ENCODE measurements at places on chromosomes 12 and 14. TPM values are rescaled to one million over a fixed set of nuclear protein-coding genes. Genes with fewer than 3 reads are reported as not detected.

The HCAR3 gene
- total RNA-seq: not detected

The ACVRL1 gene
- not detected for total RNA-seq

The NKX2-1 gene
- not detected for total RNA-seq

The B3GNT4 gene
- 1.4 TPM for total RNA-seq

The BRAP gene
- total RNA-seq: 20.6 TPM

The CD69 gene
- total RNA-seq: 746 TPM

The KCNH3 gene
- total RNA-seq: 8.0 TPM

The E2F7 gene
- 0.20 TPM for total RNA-seq

The LBHD2 gene
- total RNA-seq: not detected

- no peaks in the 10 kb centered on the region for H3K36me3 ChIP-seq
- H3K4me3 ChIP-seq: no peak overlapping the region
- no peaks in the 10 kb centered on the region for H3K4me1 ChIP-seq
- DNase-seq: no peak
- no peak overlapping the region for H3K27ac ChIP-seq
These were observed 390.6 kb downstream of the PRKD1 start for GRCh38 chr14:29536886-29537511.

DNA sequence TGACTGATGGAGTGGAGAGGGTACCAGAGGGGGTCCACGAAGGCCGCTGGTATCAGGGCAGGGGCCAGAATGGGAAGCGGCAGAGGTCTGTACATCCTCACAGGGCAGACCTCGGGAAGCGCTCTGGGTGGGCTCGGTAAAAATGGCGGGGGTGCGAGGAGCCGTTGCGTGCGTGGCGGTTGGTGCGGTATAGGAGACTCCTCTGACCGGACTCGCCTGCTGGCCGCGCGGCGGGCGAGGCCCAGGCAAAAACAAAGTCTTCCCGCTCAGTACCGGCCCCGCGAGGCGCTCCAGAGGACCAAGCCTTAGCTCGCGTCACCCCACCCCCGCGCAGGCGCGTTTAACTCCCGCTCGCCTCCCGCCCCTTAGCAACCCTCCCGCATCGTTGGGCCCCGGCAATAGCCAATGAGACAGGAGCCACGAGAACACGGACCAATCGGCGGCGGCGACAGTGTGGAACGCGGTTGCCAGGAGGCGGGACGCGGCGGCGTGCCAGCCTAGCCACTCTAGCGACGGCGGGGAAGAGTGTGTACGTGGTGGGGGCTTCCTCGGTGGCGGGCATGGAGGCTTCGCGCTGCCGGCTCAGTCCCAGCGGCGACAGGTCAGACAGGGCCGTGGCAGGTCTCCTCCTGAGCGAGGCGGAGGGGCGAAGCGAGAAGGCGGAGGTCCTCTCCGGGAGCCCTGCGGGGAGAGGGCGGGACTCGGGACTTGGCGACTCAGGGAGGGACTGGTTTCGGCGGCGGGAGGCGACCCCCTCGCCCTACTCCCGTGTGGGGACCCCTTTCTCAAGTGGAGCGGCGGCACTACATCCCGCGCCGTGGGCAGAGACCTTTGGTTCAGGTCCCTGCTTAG, at the start of gene TULP3:
TULP3 (plus strand) TSS at position 504 of the 852 bp plus-strand sequence; CDS start at position 561, 57 bp downstream.
- H3K4me1 ChIP-seq: peaks cover 17% of the 10 kb centered on the region
- H3K27ac ChIP-seq: peak within 1 kb of the TSS; percentile 70
- peaks cover 3% of the 10 kb centered on the region for H3K36me3 ChIP-seq
- peak; percentile 97 for DNase-seq
- no peaks in the 10 kb centered on the region for H3K27me3 ChIP-seq
- H3K4me3 ChIP-seq: peak within 1 kb of the TSS; percentile 88

- H3K36me3 ChIP-seq: no peaks in the 10 kb centered on the region
- H3K27ac ChIP-seq: no peak overlapping the region
- H3K4me3 ChIP-seq: no peak overlapping the region
- peaks cover 5% of the 10 kb centered on the region for H3K4me1 ChIP-seq
- H3K27me3 ChIP-seq: peaks cover 64% of the 10 kb centered on the region
These were observed 4.1 kb downstream of the SIX6 start for GRCh38 chr14:60512973-60513571.

- no peaks in the 10 kb centered on the region for H3K27me3 ChIP-seq
- H3K27ac ChIP-seq: peak overlapping the region; percentile 70
- no peak for DNase-seq
- peaks cover 71% of the 10 kb centered on the region for H3K4me1 ChIP-seq
These were observed 63.8 kb downstream of the RIN3 start for GRCh38 chr14:92577321-92577742.

DNA sequence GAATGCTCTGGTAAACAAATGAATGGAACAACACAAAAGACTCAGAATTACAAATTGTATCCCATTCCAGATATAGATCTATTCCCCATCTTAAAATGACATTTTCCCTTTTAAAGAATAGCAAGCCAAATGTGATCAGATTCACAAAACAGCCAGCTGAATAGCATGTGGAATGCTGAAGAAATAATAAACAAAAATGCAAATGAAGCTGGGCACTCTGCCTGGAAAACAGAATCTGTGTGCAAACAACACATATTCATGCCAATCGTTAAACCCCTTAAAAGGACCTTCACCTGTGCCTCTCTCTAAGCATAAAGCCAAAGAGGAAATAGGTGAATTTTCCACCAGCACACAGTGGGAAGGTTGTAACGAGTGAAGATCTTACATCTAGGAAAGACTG, 67.9 kb upstream of the PDZRN4 start:
- no peaks in the 10 kb centered on the region for H3K36me3 ChIP-seq
- H3K27me3 ChIP-seq: no peaks in the 10 kb centered on the region
- H3K4me1 ChIP-seq: no peaks in the 10 kb centered on the region
- no peak overlapping the region for H3K27ac ChIP-seq
- DNase-seq: no peak

GRCh38 chr12:130223767-130224244, 61.5 kb downstream of the FZD10 start:
- no peaks in the 10 kb centered on the region for H3K4me1 ChIP-seq
- H3K36me3 ChIP-seq: no peaks in the 10 kb centered on the region
- H3K4me3 ChIP-seq: no peak overlapping the region
- no peak overlapping the region for H3K27ac ChIP-seq

- H3K27me3 ChIP-seq: no peaks in the 10 kb centered on the region
- H3K27ac ChIP-seq: no peak overlapping the region
- no peaks in the 10 kb centered on the region for H3K36me3 ChIP-seq
- no peak overlapping the region for H3K4me3 ChIP-seq
These were observed 46.6 kb downstream of the CFAP251 start for GRCh38 chr12:121964813-121965643.

GRCh38 chr12:52498946-52499345, 5.9 kb upstream of the KRT6A start:
- no peak overlapping the region for H3K4me3 ChIP-seq
- peaks cover 6% of the 10 kb centered on the region for H3K27me3 ChIP-seq
- DNase-seq: no peak
- no peaks in the 10 kb centered on the region for H3K36me3 ChIP-seq

GRCh38 chr12:69042970-69043369, 110.0 kb upstream of the CPM start:
- H3K27me3 ChIP-seq: peaks cover 4% of the 10 kb centered on the region
- DNase-seq: no peak
- no peak overlapping the region for H3K4me3 ChIP-seq
- H3K36me3 ChIP-seq: no peaks in the 10 kb centered on the region

GRCh38 chr12:11859705-11860425, 210.4 kb downstream of the ETV6 start:
- peaks cover 6% of the 10 kb centered on the region for H3K4me1 ChIP-seq
- H3K27me3 ChIP-seq: no peaks in the 10 kb centered on the region
- H3K36me3 ChIP-seq: no peaks in the 10 kb centered on the region
- DNase-seq: no peak

DNA sequence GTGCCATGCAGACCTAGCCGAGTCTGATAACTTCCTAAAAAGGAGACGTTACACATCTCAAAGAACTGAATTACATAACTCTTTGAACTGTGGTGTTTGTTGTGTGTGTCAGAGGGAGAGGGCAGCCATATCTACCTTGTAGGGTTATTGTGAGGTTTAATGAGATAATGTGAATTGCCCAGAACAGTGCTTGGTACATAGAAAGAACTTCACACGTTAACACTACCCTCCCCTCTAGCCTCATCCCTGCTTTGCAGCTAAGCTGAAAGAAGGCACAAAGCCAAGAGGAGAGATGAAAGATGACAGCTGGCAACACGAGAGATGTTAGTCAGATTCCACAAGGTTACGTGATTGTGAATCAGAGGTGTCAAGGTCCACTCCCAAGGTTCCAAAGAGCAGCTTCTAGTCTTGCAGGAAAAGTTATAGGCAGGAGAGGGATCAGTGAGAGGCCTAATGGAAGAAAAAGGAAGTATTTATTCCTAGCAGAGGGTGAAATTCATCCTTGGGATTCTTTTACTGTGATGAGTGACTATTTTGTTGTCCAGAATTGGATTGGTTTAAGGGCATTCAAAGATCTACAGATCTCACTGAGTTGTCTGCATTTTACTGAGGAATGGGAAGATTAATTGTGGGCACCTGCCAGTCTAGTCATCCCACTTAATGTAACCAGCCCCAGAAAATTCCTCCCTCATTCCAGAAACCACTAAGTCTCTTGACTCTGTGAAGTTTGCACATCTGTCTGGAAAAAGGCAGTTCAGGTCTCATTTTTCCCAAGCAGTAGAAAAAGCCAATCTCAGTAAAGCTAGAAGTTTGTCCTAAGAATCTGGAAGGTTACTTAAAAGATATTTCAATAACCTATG, 25.9 kb upstream of the WNK1 start:
- DNase-seq: no peak
- H3K36me3 ChIP-seq: peaks cover 4% of the 10 kb centered on the region
- peak overlapping the region; percentile 15 for H3K27ac ChIP-seq
- H3K4me3 ChIP-seq: no peak overlapping the region

DNA sequence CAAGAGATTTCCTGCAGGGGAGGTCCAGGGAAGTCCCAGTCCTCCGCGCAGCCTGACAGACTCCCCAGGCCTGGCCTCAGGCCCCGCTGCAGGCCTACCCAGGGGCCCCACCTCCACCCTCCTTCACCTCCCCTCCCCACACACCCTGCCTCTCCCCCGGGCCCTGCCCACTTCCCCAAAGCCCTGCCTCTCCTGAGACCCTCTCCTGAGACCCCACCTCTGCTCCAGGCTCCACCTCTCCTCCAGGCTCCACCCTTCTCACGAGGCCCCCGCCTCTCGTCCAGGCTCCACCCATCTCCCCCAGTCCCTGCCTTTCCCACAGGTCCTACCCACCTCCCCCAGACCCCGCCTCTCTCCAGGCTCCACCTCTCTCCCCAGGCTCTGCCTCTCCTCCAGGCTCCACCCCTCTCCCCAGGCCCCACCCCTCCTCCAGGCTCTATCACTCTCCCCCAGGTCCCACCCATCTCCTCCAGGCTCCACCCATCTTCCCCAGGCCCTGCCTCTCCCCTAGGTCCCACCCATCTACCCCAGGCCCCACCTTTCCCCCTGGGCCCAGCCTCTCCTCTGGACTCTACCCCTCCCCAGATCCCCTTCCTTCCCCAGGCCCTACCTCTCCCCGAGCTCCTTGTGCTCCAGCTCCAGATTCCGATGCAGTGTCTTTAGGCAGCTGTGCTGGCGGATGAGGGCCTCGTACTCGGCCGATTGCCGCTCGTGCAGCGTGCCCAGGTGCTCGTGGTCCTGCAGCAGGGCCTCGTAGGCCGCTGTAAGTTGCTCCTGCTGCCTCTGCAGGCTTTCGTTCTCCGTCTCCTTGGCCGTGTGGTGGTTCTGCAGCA, 58.8 kb upstream of the GPR68 start:
- H3K27ac ChIP-seq: peak overlapping the region; percentile 50
- no peaks in the 10 kb centered on the region for H3K27me3 ChIP-seq
- DNase-seq: peak; percentile 30

GRCh38 chr12:20211981-20212421, 156.3 kb upstream of the PDE3A start:
- no peak overlapping the region for H3K4me3 ChIP-seq
- no peaks in the 10 kb centered on the region for H3K36me3 ChIP-seq
- no peaks in the 10 kb centered on the region for H3K4me1 ChIP-seq
- H3K27ac ChIP-seq: no peak overlapping the region
- DNase-seq: no peak
- H3K27me3 ChIP-seq: no peaks in the 10 kb centered on the region
